ENCODE measurements at places on chromosomes 11 and 22.

- DNase-seq = no peak
These were observed 3.5 kb downstream of the KRTAP5-10 start for GRCh38 chr11:71568704-71569349.

DNA sequence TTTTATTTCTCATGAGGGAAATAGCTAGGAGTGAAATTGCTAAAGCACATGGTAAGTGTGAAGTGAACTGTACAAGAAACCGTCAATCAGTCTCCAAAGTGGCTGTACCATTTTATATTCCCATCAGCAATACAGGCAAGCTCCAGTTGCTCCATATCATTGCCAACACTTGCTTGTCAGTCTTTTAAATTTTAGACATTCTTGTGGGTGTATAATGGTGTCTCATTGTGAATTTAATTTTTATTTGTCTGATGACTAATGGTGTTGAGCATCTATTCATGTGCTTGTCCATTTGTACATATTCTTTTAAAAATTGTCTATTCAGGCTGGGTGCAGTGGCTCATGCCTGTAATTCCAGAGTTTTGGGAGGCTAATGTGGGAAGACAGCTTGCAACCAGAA is 34.1 kb upstream of the SMCO4 start:
- DNase-seq = no peak

DNA sequence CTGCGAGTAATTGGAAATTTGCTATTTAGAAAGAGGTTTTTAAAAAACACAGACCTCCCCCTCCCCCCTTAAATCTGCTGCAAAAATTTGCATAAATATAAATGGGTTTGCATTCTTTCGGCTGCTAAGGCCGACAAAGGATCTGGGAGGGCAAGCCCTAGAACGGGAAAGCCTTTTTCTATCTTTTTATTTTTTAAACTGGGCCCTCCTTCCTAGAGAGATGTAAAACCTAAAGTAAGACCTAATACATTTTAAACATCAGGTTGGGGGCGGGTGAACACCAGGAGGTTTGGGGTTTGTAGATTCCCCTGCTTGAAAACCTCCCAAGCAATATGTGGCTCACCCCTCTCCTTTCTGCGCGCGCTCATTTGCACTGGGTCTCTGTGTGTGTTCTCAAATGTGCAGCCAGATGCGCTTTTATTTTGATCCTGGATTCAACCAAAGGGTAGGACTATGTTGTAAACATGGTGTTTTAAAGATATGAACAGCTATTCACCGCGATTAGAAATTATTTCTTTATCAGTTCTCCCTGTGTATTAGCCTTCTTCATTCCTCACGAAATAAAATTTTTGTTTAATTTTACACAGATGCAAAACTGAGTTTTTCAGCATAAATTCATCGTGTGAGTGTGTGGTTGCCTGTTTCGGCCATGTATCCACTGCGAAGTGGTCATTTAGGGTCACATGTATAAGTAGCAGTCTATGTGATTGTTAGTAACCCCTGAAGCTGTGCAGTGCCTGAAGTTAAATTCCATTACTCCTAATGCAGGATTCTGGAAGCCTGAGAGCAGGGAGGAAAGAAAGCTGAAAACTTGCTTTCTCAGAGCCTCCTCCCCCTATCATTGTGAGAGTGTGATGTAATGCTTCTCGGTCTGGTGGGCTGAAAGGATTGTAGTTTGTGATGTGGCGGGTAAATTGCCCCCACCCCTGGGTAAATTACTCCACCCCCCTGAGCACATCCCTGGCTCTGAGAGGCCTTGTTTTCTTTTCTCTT is 988 bp downstream of the TNRC6B start:
- DNase-seq = peak; percentile 75

DNA sequence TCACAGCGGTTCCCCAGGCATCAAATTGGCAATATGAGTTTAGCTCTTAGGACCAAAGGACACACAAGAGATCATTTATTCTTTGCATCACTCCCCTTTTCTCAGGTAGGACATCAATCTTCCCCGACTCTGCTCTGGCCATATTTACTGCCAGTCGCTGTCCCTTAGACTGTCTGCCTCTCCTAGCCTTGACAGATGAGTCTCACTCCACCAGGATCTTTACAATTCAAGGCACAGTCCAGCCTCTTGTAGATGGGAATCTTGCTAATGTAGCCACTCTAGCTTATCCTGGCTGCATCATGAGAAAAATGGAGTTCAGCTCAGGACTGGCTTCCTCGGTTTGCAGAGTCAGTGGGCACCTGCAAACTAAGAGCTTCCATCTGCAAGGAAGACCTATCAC is 915.2 kb downstream of the NTM start:
- DNase-seq = no peak

GRCh38 chr22:36546092-36546804 is 17.3 kb upstream of the EIF3D start:
- DNase-seq = peak; percentile 87

- DNase-seq = no peak
These were observed 99.0 kb upstream of the NNMT start for GRCh38 chr11:114196997-114197703.

DNA sequence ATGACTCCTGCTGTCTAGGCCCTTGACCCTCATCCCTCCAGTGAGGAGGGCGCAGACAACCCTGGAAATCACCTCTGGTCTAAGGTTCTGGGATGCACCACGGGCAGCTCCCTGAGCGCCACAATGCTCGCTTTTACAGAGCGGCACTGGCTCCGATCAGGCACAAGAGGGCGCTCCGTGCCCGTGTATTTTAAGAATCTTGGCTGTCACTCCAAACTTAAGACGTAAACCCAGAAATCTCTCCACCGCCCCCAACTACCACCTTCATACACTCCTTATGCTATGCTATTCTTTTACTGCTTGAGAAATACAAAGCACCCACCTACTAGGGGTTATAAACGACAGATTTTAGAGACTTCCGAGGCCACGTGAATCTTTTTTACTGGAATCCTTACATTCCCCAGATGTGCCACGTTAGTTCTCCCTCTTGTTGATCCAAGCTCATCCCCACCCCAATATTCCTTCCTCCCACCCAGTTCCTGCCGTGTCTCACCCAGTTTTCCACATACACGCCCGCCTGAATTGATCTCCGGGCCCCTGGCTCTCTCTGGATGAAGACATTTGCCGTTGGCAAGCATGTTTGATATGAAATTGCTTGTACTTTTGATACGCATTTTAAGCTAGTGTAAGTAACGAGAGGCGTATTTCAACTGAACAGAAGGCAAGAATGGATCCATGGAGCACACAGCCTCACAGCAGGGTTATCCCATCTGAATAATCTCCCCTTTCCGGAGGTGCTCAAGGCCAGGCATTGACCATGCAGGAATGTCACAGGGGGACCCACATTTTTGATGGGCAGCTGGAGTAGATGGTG is 453.5 kb downstream of the OPCML start:
- DNase-seq = peak; percentile 70

- peak; percentile 53 for DNase-seq
These were observed 85.2 kb downstream of the TSPAN18 start for GRCh38 chr11:44811841-44812448.

Data from NB4 (cell line).